RWPE2 (cell line): ENCODE measurements at places on chromosomes 13 and 19.

- no peak for DNase-seq
Observed at GRCh38 chr13:64347664-64348063, 2882.5 kb downstream of the PCDH9 start.

DNA sequence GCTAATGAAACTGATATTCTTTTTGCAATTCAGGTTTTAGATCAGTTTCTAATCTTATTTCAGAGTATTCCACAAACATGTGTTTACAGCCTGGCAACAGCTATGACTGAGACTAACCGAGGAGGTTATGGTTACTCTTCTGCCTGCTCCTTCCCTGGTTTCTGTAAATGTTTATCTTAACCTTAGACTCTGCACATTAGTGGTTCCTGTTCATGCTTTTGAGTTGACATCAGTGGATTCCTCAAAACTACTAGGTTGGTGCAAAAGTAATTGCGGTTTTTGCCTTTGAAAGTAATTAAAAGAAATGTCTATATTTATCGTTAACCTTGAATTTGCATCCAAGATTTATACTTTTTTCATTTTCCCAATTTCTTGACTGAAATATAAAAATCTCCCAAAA is 237.0 kb upstream of the TSHZ3 start:
- DNase-seq = no peak

- DNase-seq = no peak
Observed at GRCh38 chr13:62512194-62513141, 1096.8 kb upstream of the PCDH20 start.

- no peak for DNase-seq
Observed at GRCh38 chr13:42355491-42356183, 83.7 kb downstream of the AKAP11 start.

DNA sequence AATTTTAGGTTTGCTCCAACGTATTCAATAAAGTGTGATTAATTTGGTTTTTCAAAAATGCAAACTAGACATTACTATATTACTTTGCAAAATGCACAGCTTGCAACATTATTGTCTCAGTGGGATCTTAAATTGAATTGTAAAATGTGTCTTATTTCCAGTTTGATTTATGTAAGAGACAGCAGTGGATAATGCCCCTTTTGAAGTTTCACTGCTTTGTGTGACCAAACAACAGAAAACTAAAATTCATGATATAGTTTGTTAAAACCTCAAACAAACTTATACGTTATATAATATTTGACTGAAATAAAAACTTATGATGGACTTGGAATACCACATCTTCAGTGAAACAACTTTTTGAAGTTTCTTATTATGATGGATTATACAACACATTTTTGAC is 279.8 kb downstream of the DACH1 start:
- no peak for DNase-seq

- DNase-seq = no peak
Observed at GRCh38 chr19:10808937-10809649, 26.9 kb downstream of the TMED1 start.

GRCh38 chr13:19153782-19154450 is 27.7 kb downstream of the TUBA3C start:
- DNase-seq = no peak
